ENCODE measurements at places on chromosomes 5 and 9. TPM values are rescaled to one million over a fixed set of nuclear protein-coding genes. Genes with fewer than 3 reads are reported as not detected.

- no peaks in the 10 kb centered on the region for H3K36me3 ChIP-seq
- H3K27ac ChIP-seq = no peak overlapping the region
- DNase-seq = no peak
- no peaks in the 10 kb centered on the region for H3K27me3 ChIP-seq
- H3K4me3 ChIP-seq = no peak overlapping the region
- no peaks in the 10 kb centered on the region for H3K4me1 ChIP-seq
Observed at GRCh38 chr5:116075191-116075831, 9.5 kb upstream of the COMMD10 start.

GRCh38 chr5:79955356-79955895 lies 35.6 kb downstream of the MTX3 start:
- no peaks in the 10 kb centered on the region for H3K36me3 ChIP-seq
- no peaks in the 10 kb centered on the region for H3K27me3 ChIP-seq
- DNase-seq = no peak
- H3K4me3 ChIP-seq = no peak overlapping the region

Gene TNC
- total RNA-seq = not detected

DNA sequence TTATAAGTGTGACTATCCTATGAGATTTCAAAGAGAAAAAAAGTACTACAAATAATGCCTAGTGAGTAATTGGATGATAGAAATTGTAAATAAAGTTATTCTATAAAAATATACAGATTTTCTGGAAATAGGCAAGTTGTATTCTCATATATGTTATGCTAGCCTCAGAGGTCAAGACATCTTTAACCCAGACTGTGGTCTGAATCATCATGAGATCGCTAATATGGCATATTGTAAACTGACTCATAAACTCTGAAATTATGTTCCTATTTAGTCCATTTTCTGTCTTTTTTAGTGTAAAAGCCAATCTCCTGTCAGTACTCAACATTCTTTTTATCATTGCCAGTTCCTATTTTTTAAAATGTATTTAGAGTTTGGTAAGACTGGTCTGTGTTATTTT lies 14.2 kb downstream of the LOX start:
- H3K4me1 ChIP-seq = peaks cover 4% of the 10 kb centered on the region
- DNase-seq = peak; percentile 41
- peaks cover 4% of the 10 kb centered on the region for H3K36me3 ChIP-seq

GRCh38 chr5:170791325-170791954 lies 7.9 kb downstream of the GABRP start:
- H3K27me3 ChIP-seq = no peaks in the 10 kb centered on the region
- H3K4me3 ChIP-seq = no peak overlapping the region
- no peaks in the 10 kb centered on the region for H3K36me3 ChIP-seq
- no peaks in the 10 kb centered on the region for H3K4me1 ChIP-seq

Gene TRPM3
- total RNA-seq = 0.33 TPM

DNA sequence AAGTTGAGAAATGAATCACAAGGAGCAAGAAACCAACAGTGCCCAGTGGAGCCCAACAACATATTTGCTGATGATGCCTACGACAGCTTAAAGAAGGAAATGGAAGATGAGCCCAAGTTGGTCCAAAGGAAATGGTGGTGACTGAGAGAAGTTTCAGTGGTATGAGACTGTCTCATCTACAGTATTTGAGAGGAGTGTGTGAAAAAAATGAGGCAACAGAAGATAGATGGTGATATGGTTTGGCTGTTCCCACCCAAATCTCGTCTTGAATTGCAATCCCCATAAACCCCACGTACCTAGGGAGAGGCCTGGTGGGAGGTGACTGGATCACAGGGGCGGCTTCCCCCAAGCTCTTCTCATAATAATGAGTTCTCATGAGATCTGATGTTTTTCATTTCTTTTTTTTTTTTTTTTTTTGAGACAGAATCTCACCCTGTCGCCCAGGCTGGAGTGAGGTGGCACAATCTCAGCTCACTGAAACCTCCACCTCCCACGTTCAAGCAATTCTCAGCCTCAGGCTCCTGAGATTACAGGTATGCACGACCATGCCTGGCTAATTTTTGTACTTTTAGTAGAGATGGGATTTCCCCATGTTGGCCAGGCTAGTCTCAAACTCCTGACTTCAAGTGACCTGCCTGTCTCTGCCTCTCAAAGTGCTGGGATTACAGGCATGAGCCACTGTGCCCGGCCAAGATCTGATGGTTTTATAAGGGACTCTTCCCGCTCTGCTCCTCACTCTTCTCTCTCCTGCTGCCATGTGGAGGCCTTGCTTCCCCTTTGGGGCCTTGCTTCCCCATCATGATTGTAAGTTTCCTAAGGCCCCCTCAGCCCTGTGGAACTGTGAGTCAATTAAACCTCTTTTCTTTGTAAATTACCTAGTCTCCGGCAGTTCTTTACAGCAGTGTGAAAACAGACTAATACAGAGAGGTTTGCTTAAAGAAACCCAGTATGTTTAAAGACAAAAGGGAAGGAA lies 30.2 kb downstream of the EFCAB9 start:
- no peaks in the 10 kb centered on the region for H3K36me3 ChIP-seq
- H3K4me1 ChIP-seq = no peaks in the 10 kb centered on the region
- no peaks in the 10 kb centered on the region for H3K27me3 ChIP-seq
- DNase-seq = no peak
- H3K27ac ChIP-seq = no peak overlapping the region

DNA sequence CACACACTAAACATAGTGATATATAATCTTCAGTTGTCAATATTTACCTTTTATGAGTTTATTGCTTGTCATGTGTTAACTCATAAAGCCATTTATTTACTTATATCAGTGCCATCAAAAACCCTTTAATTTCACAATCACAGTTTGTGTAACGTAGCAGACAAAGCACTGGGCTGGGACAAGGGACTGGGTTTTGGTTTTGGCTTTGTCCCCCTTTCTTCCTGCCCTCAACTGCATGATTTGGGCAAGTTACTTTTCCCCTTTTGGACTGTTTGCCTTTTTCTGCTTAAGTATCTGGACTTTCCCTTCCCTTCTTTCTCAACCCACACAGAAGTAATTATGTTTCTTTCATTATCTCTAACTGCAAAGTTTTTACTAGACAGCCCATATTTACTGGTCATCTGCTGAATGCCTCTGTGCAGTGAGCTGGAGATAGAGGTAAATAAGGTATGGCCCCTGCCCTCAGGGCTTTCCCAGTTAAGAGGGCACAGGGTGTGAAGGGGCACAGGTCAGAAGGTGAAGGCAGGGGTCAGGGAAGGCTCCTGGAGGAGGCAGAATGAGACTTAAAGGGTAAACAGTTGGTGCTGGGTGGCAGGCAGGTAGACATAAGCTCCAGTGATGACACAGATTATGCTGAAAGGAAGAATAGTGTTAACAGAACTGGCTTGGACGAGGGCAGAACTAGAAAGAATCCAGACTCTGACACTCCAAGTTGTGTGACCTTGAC lies 14.8 kb upstream of the NR3C1 start:
- H3K27ac ChIP-seq = no peak overlapping the region
- peaks cover 3% of the 10 kb centered on the region for H3K4me1 ChIP-seq
- DNase-seq = no peak

DNA sequence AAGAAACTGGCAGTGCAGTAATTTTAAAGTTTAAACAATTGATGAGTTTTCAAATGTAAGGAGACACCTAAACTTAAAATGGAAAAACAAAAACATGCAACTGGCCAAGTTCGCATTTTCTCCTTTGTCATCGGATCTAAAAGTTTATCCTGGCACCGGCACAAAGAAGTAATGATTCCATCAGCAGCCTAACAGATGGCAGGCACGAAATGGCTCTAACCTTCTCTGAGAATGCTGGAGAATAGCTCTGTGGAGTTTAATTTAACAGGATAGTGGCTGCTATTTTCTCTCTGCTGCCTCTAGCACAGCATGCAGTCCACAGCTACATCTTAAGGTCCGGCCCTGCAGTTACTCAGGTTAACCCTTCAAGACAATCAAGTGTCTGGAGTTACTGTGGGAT lies 82.2 kb downstream of the PRELID2 start:
- peak overlapping the region; percentile 51 for H3K27ac ChIP-seq
- H3K27me3 ChIP-seq = no peaks in the 10 kb centered on the region

GRCh38 chr5:68891718-68892117 lies 202.1 kb upstream of the SLC30A5 start:
- H3K4me1 ChIP-seq = no peaks in the 10 kb centered on the region
- no peak for DNase-seq

DNA sequence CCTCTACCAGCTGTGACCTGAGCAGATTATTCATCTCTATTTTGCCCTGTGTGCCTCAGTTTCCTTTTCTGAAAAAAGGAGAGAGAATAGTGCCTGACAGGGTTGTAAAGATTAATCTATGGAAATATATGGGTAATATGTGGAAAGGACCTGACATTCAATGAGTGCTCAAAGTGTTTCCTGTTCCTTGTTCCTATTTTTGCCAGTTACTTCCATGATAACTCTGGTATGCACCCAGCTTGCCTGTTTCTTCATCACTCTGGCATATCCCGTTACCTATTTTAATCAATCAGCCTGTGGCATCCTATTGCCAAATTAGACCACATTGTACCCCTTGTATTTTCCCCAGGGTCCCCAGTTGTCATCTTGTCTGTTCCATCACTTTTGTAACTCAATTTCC lies 3.6 kb upstream of the ARAP3 start:
- H3K27me3 ChIP-seq = no peaks in the 10 kb centered on the region
- peaks cover 33% of the 10 kb centered on the region for H3K4me1 ChIP-seq
- H3K4me3 ChIP-seq = no peak overlapping the region

Gene GPR151
- total RNA-seq = not detected

GRCh38 chr9:12394105-12394504 lies 299.1 kb upstream of the TYRP1 start:
- no peaks in the 10 kb centered on the region for H3K4me1 ChIP-seq
- H3K4me3 ChIP-seq = no peak overlapping the region
- no peaks in the 10 kb centered on the region for H3K27me3 ChIP-seq
- H3K27ac ChIP-seq = no peak overlapping the region

- peaks cover 2% of the 10 kb centered on the region for H3K4me1 ChIP-seq
- peaks cover 2% of the 10 kb centered on the region for H3K27me3 ChIP-seq
- no peak overlapping the region for H3K4me3 ChIP-seq
Observed at GRCh38 chr5:137837491-137838394, 29.9 kb upstream of the MYOT start.

Gene AP3B1
- 46.7 TPM for total RNA-seq

GRCh38 chr9:17018540-17019196 lies 116.2 kb upstream of the CNTLN start:
- H3K4me3 ChIP-seq = no peak overlapping the region
- H3K4me1 ChIP-seq = no peaks in the 10 kb centered on the region
- no peak overlapping the region for H3K27ac ChIP-seq
- H3K36me3 ChIP-seq = no peaks in the 10 kb centered on the region
- no peak for DNase-seq
- no peaks in the 10 kb centered on the region for H3K27me3 ChIP-seq

Gene URM1
- total RNA-seq = 100 TPM

DNA sequence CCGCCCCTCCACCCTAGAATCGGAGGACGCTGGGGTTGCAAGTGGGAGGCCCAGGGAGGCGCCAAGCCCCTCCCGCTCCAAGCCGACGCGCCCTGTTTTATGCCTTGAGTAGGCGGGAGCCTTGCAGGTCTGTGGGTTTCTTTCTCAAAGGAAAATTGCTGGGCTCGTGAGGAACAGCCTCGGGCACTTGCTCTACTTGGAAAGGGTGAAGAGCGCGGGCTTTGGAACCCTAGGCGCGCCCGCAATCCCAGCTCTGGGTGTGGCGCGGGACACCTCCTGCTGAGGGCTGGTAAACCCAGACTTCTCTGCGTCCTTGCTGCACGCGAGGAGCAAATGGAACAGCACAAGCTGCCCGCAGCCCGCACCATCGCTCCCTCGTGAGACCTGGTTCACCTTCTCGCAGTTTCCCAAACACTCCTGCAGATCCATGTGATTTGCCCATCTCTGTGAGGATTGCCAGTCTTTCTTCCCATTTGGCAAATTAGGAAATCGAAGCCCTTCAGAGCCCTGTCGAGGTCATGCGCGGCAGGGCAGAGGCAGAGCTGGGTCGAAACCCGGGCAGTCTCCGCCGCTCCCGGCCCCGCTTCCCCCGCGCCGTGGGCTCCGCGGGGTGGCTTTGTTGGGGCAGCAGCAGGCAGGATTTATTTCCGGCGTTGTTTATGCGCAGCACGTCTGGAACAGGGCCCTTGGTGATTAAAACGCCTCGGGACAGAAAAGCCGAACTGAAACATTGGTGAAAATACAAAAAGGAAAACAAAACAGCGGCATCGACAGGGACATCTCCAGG lies 98.4 kb upstream of the CPLX2 start:
- no peaks in the 10 kb centered on the region for H3K4me1 ChIP-seq
- no peak overlapping the region for H3K27ac ChIP-seq
- no peaks in the 10 kb centered on the region for H3K27me3 ChIP-seq
- no peak for DNase-seq

DNA sequence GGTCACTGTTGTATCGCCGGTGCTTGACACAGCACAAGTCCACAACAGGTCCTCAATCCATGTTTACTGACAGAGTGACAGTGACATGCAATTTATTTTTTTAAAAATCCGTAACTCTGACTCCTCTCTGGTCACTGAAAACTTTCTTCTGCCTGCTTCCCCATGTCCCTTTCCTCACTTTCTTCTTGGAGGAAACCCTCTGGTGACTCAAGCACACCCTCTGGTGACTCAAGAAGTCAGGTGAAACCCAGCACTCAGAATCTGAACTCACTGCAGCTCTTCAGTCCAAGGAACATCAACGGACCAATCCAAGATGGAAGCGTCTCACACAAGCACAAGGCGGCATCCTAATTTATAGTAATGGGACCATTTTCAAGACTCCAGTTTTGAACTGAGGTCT lies 245.9 kb downstream of the FSTL4 start:
- no peaks in the 10 kb centered on the region for H3K4me1 ChIP-seq
- no peaks in the 10 kb centered on the region for H3K36me3 ChIP-seq
- no peak overlapping the region for H3K4me3 ChIP-seq
- H3K27ac ChIP-seq = no peak overlapping the region
- no peak for DNase-seq

- H3K27me3 ChIP-seq = no peaks in the 10 kb centered on the region
- no peak for DNase-seq
- no peaks in the 10 kb centered on the region for H3K4me1 ChIP-seq
- no peaks in the 10 kb centered on the region for H3K36me3 ChIP-seq
Observed at GRCh38 chr9:14004110-14004509, 309.8 kb downstream of the NFIB start.

- H3K36me3 ChIP-seq = no peaks in the 10 kb centered on the region
- H3K4me3 ChIP-seq = no peak overlapping the region
- H3K27me3 ChIP-seq = no peaks in the 10 kb centered on the region
- H3K4me1 ChIP-seq = peaks cover 43% of the 10 kb centered on the region
Observed at GRCh38 chr5:121967187-121967586, 5.4 kb downstream of the SRFBP1 start.

DNA sequence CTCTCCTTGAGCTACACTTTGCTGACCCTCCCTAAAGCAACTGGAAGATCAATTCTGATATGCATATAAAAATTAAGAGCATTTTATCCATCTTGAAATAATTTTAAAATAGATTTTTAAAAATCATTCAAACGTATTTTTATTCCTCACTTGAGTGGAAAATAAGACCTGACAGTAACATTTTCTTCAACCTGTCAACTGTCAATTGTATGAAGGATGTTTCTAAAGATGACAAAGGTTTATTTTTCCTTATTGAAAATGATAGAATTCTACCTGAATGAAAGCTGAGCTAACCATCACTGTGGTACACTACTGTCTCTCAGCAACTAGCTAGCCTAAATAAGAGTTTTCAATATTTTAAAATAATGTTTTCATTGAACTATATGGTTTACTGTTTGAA lies 7.0 kb downstream of the EFNA5 start:
- H3K27ac ChIP-seq = no peak overlapping the region
- no peak overlapping the region for H3K4me3 ChIP-seq

Gene NR2F1-AS1
- total RNA-seq = 15.2 TPM

All from endothelial cell of umbilical vein (primary cell).